Mesothelial cell of epicardium (in vitro differentiated cells): ENCODE measurements at places on chromosomes 1 and 21.

DNA sequence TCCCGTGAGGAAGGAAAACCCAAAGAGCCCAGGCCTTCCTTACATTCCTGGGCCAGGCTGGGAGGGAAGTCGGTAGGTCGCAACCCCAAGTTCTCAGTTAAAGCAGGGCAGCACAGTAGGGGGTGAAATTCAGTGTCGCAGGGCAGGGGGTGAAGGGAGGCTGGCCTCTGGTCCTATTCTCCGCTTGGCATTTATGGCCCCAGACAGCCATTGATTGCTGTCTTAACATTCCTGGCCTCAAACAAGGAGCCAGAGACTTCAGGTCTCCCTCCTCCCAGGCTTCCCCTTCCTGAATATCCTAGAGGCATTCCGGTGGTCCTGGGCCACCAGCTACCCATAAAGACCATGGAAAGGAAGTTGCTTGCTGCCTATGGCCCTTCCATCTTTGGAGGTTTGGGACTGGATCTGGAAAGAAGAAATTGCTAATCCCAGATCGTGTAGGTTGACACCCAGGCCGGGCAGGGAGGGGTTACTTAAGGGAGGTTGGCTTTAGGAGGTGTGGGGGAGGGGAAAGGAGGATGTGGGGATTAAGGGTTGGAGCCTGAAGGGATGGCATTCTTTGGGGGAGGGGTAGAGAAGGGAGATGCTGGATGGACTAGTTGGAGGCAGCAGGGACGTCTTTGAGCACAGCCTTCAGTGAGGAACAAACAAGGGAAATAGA lies 1.7 kb downstream of the LIN28A start:
- DNase-seq = no peak

DNA sequence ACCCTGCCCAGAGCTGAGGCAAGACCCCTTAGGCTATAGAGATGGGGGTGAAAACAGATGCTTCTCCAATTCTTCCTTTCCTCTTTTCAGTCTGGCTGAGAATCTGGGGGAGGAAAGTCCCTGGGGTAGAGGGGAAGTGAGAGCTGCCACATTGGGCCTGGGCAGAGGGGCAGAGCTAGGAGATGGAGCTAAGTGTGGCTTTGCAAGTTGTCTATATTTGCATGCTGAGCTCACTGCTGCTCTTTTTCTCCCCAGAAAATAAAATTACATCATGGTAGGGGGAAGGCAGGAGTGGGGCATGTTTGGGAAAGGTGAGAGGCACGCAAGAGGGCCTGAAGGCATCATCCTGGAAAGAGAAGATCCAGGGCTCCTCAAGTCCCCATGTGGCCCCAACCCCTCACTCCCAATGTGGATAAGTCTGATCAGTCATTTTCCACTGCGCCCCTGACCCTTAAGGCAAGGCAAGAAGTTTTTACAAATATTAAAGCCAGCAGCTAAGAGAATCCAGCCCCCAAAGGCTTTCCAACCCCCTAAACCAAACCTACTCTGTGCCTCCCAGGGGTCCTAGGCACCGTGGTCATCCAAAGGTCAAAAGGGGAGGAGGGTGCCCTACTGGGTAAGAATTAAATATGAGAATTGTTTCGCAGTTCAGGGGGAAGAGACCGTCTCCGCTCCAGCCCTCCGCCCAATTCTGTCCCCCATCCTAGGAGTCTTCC lies 500 bp upstream of the PEA15 start:
- no peak for DNase-seq

GRCh38 chr1:231927431-231927830 lies 300.8 kb downstream of the DISC1 start:
- DNase-seq = no peak

GRCh38 chr1:149849947-149850360 lies 49.4 kb upstream of the BOLA1 start:
- DNase-seq = no peak

DNA sequence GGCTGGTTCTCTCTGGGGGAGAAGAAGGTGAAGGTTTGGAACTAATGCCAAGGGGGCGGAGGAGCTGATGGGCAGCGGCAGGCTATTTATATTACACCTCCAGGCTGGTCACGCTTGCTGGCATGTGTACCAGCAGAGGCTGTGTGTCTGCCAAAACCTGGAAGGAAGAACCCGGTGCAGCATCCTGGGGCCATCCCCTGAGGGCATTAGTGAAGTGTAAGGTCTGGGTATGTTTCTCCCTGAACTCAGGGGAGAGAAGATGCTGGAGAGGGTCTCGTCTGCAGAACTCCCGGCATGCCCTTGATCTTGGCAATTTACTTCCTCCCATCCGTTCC lies 5.3 kb downstream of the DISP3 start:
- DNase-seq = no peak

DNA sequence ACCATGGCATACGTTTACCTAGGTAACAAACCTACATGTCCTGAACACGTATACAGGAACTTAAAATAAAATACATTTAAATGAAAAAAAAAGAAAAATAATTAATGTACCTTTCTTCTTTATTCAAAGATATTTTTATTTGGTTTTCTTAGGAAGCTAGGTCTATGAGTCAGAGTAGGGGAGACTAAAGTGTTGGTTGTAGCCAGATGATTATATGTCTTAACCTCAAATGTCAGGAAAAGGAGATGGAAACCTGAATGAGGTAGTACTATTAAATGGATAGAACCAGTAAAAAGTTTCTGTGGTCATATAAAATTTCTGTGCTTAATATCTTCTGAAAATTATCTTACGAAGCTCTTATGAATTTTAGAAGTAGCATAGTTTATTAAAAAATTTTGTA lies 275.8 kb downstream of the KCTD3 start:
- DNase-seq = no peak

- no peak for DNase-seq
Measured at GRCh38 chr1:169964206-169964605, 70.5 kb upstream of the SCYL3 start.

GRCh38 chr1:109487261-109487660 lies 3.6 kb downstream of the ATXN7L2 start:
- no peak for DNase-seq
